ENCODE measurements at places on chromosomes 13 and 19.
A peak's percentile ranks its signal among the peaks of the same experiment; 100 is the strongest.

DNA sequence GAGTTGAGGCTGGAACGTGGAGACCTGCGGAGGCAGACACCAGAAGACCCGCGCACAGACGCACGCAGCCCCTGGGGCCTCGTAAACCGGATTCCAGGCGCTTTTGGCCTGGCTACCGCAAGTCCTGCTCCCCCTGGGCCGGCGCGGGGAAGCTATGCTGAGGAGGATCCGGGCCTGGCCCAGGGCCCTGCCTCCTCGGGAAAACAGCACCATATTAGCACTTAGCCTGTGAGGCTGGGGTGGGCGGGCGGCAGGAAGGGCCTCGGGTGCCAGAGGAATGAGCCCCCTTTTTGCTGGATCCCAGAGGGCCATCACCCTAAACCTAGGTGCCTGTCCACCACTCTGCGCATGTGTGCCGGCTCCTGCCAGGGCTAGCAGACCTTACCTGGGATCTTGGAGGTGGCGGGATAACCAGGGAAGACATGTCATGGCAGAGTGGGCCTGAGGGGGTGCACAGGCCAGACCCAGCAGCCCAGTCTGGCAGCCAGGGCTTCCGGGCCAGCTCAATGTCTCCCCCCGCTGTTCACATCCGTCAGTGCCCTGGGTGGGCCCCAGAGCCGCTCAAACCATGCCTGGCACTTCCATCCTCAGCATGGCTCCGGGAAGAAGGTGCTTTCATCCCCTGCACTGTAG, 7.3 kb downstream of the ELOF1 start:
- peak; percentile 19 for DNase-seq

GRCh38 chr13:105918842-105919741, 616.4 kb downstream of the EFNB2 start:
- no peak for DNase-seq

- no peak for DNase-seq
These were observed 264.3 kb downstream of the FOXO1 start for GRCh38 chr13:40401911-40402776.

GRCh38 chr19:50669302-50670101, 20.3 kb downstream of the C19orf81 start:
- DNase-seq = peak; percentile 49

- no peak for DNase-seq
These were observed 29.3 kb upstream of the GRTP1 start for GRCh38 chr13:113393226-113393562.

DNA sequence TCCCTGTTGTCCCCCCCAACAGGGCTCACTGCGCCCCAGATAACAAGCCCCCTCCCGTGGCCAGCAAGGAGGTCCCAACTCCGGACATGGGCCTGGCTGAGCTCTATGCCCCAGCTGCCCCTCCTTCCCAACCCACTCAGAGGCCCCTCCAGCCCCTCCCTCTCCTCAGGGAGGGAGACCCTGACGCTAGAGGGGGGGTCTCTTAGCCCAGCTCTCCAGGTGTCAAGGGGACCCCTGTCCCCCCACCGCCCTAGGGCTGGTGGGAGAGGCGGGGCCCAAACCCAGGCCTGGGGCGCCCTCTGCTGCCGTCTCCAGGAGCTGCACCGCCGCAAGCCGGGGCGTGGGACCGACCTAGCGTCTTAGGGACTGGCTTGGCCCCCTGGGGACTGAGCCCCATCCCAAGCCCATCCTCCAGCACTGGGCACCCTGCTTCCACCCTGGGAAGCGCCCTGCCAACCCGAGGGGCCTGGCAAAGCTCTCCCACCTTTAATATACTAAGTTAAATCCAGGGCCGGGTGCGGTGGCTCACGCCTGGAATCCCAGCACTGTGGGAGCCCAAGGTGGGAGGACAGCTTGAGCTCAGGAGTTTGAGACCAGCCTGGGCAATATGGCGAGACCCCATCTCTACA, 1.4 kb downstream of the GRIN3B start:
- peak; percentile 61 for DNase-seq

GRCh38 chr13:70108356-70109105, at the start of gene KLHL1:
KLHL1 (minus strand) TSS chr13:70108452; CDS start chr13:70107699, 753 bp downstream.
- DNase-seq = peak; percentile 53

GRCh38 chr19:32010071-32010470, 335.3 kb upstream of the ZNF507 start:
- DNase-seq = no peak

GRCh38 chr19:49877879-49878743, 609 bp downstream of the TBC1D17 start:
- DNase-seq = peak; percentile 98

DNA sequence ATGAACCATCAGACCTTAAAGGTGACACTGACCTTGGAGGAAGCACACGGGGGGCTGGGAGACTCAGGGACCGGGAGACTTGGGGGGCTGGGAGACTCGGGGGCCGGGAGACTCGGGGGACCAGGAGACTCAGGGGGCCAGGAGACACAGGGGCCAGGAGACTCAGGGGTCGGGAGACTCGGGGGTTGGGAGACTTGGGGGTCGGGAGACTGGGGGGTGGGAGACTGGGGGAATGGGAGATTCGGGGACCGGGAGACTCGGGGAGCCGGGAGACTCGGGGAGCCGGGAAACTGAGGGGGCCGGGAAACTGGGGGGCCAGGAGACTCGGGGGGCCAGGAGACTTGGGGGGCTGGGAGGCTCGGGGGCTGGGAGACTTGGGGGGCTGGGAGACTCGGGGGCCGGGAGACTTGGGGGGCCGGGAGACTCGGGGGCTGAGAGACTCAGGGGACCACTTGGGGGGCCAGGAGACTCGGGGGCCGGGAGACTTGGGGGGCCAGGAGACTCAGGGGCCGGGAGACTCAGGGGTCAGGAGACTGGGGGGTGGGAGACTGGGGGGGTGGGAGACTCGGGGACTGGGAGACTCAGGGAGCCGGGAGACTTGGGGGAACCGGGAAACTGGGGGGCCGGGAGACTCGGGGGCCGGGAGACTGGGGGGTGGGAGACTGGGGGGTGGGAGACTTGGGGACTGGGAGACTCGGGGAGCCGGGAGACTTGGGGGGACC, 62.9 kb downstream of the RASA3 start:
- DNase-seq = no peak

GRCh38 chr13:113299951-113300350, 2.9 kb downstream of the LAMP1 start:
- DNase-seq = no peak

GRCh38 chr13:40241125-40241798, 425.2 kb downstream of the FOXO1 start:
- no peak for DNase-seq

DNA sequence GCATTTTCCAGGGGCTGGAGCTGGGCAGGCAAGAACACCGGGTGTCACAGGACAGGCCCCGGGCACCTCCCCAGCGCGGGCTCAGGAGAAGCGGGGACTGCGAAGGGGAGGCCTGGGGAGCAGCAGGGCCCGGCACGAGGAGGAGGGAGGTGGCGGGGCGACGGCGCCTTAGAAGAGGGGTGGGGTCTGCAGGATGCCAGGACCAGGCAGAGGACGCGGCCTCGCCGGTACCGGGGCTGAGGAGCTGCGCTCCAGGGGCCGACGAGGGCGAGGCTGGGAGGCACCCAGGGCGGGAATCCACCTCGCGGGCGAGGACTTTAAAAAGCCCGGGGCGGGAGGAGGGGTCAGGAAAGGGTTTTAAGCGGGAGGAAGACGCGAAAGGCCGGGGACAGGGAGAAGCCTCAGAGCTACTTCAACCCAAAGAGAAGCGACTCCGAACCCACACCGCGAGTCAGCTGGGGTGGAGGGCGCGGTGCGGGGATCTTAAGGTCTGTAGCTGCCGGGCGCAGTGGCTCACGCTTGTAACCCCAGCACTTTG, 665 bp downstream of the ZNF347 start:
- DNase-seq = peak; percentile 40

GRCh38 chr13:44171861-44172260, 201.8 kb upstream of the SERP2 start:
- DNase-seq = no peak

DNA sequence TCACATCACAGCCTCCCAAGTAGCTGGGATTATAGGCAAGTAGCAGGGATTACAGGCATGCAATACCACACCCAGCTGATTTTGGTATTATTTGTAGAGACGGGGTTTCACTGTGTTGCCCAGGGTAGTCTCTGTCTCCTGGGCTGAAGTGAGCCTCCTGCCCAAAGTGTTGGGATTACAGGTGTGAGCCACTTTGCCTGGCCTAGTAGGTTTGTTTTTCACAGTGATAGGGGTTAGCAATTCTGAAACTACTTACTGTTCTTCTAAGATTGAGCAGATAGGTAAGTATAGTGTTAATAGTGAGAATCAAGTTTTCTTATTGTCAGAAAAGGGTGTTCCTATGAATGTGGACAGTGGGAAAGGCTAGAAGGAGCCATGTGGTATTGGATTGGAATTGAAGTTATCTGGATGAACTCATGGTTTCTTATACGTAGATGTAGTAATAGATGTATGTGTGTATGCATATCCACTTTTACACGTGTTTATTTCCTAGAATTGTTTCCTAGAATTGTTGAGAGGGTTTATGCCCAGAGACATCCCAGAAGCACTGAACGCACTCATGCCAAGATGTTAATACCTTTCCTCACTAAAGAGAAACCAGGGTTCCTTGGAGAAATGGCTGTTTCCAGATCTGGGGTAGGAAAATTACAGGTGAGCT, 49.1 kb downstream of the SAE1 start:
- DNase-seq = no peak

GRCh38 chr13:111177081-111177711, 62.1 kb downstream of the ARHGEF7 start:
- DNase-seq = no peak

GRCh38 chr13:43232873-43233265, 209.5 kb downstream of the DNAJC15 start:
- DNase-seq = no peak

All from NCI-H82 (cell line).